Activated naive CD8-positive, alpha-beta T cell treated with anti-CD3 and anti-CD28 coated beads, Interleukin-2, amount 10 ng/mL, durations not matched to agents 7 days and 5 days (primary cell): ENCODE measurements at places on chromosomes 7 and 10. TPM values are rescaled to one million over a fixed set of nuclear protein-coding genes. Genes with fewer than 3 reads are reported as not detected.

DNA sequence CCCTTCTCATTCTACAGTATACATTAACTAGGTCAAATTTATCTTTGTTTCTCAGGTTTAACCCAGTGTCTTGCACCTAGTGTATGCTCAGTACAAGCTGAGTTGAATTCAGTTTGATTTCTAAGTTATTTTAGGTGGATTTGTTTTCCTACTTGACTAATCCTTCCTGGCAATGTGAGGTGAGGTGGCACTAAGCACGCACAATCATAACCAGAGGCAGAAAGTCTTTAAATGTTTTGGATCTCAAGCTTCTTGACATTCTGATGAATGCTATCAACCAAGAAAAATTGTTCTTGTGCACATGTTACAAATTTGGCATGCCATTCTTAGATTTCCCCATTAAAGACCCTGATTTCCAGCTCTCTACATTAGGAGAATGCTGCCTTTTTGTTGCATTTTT is 3.2 kb downstream of the BZW2 start:
- no peak for DNase-seq
- no peak overlapping the region for H3K27ac ChIP-seq

DNA sequence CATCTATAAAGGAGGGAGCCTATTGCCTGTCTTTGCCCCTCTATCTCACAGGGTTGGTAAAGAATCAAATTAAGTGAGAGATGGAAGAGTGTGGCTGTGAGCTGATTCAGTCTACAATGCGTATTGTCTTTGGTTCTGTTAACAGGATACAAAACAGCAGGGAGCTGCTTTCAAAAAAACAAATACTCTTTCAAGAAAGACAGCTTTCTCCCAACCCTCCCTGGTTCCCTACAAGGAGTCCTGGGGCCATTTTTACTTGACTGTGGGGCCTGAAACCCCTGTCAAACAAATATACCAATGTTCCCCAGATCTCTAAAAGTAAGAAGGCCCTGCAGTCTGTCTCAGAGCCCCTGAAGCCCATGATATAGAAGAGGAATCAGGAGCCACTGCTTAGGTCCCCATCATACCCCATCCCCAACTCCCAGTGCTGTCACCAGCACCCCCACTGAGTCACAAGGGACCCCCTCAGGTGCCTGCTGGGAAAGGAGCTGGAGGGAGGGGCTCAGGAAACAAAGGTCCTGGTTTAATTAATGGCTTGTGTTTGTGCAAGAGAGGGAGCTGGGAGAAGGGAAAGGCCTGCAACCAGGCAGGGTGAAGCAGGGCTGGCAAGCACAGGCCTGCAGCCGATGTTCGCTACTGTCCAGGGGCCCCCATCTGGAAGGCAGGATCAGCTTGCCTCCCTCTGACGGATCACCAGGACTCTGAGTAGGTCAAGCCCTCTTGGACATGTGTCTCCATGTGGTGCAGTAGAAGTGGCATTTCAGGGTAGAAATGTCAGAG is 182.0 kb upstream of the GHITM start:
- no peak overlapping the region for H3K4me3 ChIP-seq
- no peaks in the 10 kb centered on the region for H3K4me1 ChIP-seq
- H3K36me3 ChIP-seq, result no peaks in the 10 kb centered on the region
- DNase-seq, result no peak

GRCh38 chr10:56496186-56496486 is 135.1 kb upstream of the ZWINT start:
- no peaks in the 10 kb centered on the region for H3K4me1 ChIP-seq
- no peak overlapping the region for H3K27ac ChIP-seq

- no peak for DNase-seq
- H3K36me3 ChIP-seq, result no peaks in the 10 kb centered on the region
- H3K4me1 ChIP-seq, result no peaks in the 10 kb centered on the region
- H3K27me3 ChIP-seq, result peaks cover 10% of the 10 kb centered on the region
- H3K27ac ChIP-seq, result no peak overlapping the region
These were observed 43.6 kb downstream of the MINDY4 start for GRCh38 chr7:30814700-30815387.

DNA sequence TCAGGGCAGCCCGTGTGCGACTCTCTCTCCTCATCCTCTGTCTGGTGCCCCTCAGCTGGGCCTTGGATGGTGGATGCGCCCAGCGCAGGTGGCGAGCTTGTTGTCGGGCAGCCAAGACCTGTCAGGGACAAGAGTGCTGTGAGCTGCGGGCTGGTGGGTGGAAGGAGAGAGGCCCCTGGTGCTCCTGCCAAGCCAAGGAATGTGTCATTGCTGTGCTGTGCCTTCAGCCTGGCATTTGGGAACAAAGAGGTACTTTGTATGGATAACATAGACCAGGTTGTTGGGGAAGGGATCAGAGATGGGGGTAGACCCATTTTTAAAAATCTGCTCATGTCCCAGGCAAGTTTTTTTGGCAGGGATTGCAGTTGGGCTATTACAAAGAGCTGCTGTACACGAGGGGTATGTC is 120.9 kb downstream of the PKD1L1 start:
- H3K4me1 ChIP-seq, result no peaks in the 10 kb centered on the region
- no peak for DNase-seq
- H3K4me3 ChIP-seq, result no peak overlapping the region
- no peaks in the 10 kb centered on the region for H3K36me3 ChIP-seq

DNA sequence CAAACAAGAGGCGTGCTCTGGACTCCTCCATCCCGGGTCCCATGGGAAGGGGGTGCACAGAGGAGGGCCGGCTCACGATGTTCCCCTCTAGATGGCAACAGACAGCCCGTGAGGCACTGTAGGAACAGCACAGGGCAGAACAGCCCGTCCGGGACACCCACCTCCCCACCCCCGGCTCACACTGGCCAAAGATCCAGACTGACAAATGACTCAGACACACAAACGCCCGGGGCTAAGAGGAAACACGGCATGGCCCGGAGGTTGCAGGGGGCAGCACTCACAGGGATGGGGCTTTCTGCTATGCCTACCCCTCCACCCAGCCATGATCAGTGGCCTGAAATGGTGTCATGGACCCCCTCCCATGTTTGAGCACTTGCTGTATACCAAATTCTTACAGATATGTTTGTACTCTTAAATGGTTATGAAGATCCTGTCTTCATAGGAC is 4.9 kb upstream of the ELN start:
- DNase-seq, result no peak
- H3K4me1 ChIP-seq, result peaks cover 1% of the 10 kb centered on the region
- no peaks in the 10 kb centered on the region for H3K36me3 ChIP-seq
- peaks cover 32% of the 10 kb centered on the region for H3K27me3 ChIP-seq
- H3K4me3 ChIP-seq, result no peak overlapping the region

Gene AMZ1
- 0.17 TPM for total RNA-seq

Gene GDF2
- total RNA-seq, result not detected

Gene GPR15LG
- not detected for total RNA-seq
